Progenitor cell of endocrine pancreas (in vitro differentiated cells): ENCODE measurements at places on chromosomes 4 and X.

DNA sequence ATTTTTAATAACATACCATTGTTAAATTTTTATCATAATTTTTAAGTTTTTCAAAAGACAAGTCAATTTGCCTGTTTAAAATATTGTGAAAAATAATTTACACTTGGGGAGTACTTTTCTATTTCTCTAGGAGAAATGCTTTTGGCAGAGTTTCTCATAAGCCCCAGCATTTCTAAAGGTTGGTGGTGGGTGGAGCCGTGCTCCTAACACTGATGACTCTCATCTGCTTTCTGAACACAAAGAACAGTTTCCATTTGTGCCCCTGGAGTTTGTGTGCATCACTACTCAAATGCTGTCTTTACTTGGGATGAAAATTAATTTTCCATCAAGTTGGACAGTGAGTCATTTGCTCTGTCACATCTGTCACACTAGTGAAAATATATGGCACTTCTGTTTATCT, 57.6 kb downstream of the TNIP2 start:
- DNase-seq = no peak

GRCh38 chr4:168480931-168481611, 779 bp upstream of the DDX60L start:
- no peak for DNase-seq

GRCh38 chr4:64774626-64775025, 365.4 kb upstream of the TECRL start:
- DNase-seq = no peak

- no peak for DNase-seq
Observed at GRCh38 chrX:20309806-20310205, 43.1 kb upstream of the RPS6KA3 start.

DNA sequence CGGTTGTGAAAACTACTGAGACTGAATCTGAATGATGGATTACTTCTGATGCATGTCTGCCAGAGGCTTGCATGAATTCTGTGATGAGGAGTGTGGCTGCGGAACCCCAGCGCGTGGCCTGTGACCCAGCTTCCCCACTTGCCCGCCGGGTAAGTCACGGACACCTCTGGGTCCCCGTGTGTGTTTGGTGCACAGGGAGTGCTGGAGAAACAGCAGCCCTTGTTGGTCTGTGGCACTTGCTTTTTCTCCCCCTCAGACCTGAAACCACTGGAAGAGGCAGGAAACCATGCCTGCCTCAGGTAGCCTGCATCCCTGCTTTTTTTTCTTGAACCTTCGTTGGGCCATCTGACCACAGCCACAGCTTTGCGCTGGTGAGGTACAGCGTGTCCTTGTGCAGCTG, 51.9 kb upstream of the TADA2B start:
- no peak for DNase-seq

GRCh38 chr4:105966051-105966450, 70.8 kb downstream of the NPNT start:
- DNase-seq = no peak

GRCh38 chr4:123966990-123967769, 570.6 kb downstream of the SPRY1 start:
- DNase-seq = no peak

GRCh38 chr4:1347410-1347864, 429 bp downstream of the UVSSA start:
- no peak for DNase-seq

GRCh38 chrX:44705817-44706551, 137.8 kb upstream of the DUSP21 start:
- no peak for DNase-seq

DNA sequence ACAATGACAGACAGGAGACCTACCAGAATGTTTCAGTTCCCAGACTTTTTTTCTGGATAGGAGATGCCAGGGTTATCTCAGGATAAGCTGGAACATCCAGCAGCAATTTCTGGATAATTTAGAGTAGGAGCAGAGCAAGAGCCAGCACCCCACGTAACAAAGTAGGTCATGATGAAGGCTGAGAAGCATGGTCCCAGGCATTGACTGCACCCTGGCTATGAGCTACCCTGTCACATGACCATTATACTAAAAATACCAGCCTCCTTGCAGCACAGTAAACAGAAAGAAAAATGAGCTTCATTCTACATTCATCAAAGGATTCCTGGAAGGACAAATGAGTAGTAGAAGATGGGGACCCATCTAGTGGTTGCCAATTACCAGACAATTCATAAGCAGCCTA, 247.4 kb upstream of the AR start:
- no peak for DNase-seq

DNA sequence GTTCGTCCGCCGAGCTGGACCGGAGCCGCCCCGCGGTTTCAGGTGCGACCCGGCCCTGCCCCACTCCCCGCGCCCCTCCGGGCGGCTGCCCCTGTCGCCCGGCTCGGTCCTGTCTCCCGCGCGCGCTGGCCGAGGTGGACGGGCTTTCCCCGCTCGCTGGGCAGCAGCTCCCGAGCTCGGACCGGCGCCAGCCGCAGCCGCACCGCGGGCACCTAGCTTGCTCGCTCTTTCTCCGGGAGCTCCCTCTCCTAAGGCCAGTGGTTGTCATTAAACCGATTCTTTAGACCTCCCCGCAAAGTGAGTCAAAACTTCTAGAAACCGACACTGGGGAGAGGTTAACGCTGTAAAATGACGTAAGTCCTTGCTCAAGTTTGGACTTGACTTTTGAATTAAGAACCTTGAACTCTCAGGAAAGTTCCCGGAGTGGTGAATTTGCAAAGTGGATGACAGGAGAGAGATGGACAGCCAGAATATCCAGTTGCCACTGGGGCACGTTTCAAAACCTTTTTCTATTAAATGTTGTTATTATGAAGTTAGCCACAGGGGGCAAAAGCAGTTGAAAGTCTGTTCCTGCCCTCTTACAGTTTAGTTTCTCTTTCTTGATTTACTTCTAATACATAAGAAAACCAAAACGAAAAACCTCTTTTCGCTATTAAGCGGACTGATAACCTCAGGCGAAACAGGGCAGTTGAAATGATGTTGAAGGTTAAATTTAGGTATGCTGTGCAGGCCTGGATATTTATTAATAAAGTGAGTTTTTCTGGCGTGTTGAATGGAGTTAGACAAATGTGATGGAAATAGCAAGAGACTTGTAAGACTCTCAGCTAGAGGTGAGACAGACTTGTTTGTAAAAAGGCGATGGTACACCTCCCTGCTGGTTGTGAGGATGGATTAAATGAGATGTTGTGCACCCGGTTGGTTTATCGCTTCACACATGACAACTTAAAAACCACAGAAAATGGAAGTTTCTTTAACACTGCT, 847 bp downstream of the PI4K2B start:
- peak; percentile 29 for DNase-seq

GRCh38 chr4:6918338-6918737, 8.7 kb downstream of the TBC1D14 start:
- DNase-seq = no peak

DNA sequence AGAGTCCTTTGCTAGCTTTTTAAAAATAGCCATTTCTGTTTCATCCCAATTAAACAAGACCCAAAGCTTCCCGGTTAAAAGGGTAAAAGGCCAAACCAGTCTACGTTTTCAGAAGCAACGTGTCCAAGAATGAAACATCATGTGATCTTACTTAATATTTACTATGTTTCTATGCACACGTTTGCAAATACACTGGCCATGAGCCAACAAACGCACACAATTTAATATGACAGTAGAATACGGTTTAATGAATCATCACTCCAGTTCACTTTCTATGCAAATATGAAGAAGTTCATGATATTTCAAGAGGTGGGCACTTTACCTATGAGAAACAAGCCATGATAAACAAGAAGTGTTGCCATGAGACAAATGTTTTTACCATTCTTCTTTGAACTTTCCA, 4.3 kb downstream of the NR0B1 start:
- DNase-seq = no peak

- no peak for DNase-seq
Observed at GRCh38 chr4:142168181-142168580, 531.8 kb downstream of the IL15 start.

DNA sequence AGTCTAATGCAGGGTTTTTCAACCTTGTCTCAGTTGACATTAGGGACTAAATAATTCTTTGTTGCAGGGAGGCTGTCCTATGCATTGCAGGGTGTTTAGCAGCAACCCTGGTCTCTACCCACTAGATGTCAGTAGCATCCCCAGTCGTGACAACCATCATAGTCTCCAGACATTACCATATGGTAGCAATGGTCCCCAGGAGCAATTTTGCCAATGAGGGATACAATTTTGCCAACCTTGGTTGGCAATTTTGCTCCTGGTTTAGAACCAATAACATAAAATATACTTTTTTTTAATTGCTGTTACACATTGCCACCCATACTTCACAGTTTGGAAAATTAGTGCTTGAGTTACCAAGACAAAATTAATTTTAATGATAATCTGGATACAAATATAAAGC, 6.0 kb downstream of the EREG start:
- peak; percentile 11 for DNase-seq
